ENCODE measurements at places on chromosomes 6 and 20.
A peak's percentile ranks its signal among the peaks of the same experiment; 100 is the strongest.

DNA sequence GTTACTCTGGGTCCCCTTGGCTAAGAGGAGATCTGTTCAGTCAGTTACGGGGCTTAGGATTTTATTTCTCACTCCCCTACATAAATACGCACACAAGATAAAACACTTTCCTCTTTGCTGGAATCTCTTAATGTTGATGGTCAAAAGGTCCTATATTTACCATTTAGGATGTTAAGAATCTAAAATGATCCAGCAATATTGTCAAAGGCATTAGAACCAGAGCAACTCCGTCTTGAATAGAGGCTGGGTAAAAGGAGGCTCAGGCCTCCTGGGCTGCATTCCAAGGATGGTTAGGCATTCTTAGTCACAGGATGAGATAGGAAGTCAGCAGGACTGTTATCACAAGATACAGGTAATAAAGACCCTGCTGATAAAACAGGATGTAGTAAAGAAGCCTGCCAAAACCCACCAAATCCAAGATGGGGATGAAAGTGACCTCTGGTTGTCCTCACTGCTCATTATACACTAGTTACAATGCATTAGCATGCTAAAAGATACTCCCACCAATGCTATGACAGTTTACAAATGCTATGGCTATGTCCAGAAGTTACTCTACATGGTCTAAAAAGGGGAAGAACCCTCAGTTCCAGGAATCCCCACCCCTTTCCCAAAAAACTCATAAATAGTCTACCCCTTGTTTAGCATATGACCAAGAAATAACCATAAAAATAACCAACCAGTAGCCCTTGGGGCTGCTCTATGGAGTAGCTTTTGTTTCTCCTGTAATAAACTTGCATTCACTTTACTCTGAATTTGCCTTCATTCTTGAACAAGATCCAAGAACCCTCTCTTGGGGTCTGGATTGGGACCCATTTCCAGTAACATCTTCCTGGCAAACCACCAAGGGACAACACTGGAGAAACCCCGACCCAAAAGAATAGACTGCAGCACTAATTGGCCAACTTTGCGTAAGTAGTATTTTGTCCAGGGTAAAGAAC is 107.5 kb downstream of the DTNBP1 start:
- DNase-seq, result peak; percentile 42

DNA sequence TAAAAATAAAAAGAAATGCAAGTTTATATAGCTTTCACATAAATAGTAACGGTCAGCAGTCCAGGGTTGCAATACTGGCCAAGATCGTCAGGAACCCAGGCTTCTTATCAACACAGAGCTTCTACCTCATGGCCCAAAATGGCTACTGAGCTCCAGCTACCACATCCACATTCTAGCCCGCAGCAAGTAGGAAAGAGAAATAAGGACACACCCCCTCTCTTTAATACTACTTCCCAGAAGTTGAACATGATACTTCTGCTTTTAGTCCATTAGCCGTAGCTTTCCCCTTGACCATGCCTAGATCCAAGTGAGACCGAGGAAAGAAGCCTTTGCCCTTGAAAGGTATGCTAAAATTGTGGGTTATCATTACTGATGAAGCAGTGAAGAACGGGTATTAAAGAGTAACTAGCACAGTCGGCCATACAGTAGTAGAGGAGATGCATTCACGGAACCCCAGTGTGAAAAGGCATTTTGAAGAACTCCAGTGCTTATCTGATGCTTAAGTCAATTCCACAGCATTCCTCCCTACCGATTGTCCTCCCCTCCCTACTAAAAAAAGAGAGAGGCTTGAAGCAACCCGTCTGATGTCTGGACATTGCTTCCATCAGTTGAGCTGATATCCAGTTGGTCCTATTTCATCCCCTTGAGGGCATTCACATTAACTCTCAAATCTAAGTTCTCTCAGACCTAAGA is 226.9 kb upstream of the RREB1 start:
- DNase-seq, result peak; percentile 68

DNA sequence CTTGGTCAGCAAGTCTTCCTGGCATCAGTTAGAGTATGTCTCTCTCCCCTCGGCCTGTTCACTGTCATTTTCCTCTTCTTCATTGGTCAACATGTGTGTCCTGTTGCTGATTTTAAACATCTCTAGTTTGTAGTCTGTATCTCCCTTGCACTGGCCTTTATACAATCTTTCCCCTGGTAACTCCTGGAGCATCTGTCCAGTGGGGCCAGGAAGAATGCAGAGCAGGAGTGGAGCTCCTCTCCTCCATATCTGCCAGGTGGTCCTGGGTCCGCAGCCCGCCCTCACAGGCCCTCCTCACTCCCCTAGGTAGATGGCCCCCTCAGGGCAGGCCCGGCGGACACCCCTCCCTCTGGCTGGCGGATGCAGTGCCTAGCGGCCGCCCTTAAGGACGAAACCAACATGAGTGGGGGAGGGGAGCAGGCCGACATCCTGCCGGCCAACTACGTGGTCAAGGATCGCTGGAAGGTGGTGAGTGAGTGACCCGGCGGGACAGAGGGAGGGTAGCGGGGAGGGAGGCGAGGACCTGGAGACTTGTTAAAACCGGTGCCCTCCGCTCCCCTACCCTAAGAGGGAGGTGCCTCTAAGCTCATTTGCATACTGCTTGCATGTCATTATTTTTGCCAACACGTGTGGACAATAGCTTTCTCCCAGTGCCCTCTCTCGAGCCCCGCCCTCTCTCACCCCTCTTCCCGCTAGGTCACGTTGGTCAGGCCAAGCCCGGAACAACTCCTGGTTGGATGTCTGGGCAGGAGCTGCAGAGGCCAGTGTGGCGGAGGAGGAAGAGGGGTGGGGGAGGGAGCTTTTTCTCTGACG is 3.2 kb downstream of the TTBK1 start:
- DNase-seq, result peak; percentile 22

DNA sequence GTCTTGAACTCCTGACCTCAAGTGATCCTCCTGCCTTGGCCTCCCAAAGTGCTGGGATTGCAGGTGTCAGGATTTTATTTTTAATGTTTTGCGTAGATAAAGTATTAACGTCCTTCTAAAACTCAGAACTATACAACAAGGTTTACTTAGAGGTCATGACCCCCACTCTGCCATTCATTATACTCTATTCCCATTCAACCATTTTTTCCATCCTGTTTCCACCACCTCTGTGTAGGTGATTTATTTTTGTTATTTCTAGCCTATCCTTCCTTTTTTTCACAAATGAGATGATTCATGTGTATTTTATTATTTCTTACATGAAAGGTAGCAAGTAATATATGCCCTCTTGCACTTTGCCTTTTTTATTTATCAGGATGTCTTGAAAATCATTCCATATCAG is 138.1 kb downstream of the FARS2 start:
- no peak for DNase-seq

GRCh38 chr6:47278545-47278944 is 31.2 kb downstream of the TNFRSF21 start:
- DNase-seq, result peak; percentile 30

DNA sequence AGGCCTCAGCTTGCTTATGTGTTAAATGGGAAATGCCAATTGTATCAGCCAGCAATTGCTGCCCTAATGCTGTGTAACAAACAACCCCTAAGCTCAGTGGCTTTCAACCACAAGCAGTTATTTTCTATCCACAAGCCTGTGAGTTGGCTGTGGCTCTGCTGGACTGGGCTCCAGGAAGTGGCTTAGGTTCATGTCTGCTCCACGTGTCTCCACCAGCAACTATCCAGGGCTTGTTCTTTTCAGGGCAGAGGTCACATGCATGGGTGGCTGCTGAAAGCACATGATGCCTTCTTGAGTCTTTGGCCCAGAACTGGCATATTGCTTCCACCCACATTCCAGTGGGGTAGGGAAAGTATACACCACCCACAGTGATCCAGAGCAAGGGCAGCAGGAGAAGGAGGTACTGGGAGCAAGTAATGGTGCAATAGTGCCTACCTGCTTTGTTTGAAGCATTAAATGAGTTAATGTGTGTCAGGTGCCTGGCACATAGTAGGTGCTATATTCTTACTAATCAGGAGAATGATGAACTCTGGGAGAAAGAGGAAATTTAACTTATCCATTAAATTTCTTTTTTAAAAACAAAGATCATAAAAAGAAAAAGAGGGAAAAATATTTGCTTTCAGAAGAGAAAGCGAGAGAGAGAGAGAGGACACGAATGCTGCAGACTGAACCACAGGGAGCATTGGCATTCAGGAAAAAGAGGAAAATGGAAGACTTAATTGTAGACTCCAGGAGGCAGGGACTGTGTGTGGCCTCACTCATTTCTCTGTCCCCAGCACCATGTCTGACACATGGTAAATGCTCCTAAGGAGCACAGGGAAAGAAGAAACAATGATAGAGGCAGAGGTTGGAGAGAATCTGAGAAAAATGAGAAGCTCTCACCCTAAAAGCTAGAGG is 25.2 kb upstream of the RNF24 start:
- no peak for DNase-seq

DNA sequence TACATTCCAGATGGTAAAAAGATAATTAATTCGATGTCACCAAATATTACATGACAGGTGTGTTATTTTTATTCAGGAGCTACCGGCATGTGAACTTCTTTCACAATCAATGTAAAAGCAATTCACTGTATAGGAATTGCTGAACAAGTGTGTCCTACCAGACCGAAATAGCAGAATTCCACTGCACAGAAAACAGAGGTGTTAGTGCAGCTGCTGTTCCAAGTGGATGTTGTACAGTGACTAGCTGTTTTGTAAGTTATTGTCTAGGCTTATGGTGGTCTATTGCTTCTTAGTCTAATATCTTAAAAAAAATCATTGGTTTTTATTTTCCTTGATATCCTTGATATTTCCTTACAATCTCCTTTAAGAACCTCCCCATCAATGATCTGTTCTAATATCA is 107.4 kb downstream of the COL19A1 start:
- no peak for DNase-seq

DNA sequence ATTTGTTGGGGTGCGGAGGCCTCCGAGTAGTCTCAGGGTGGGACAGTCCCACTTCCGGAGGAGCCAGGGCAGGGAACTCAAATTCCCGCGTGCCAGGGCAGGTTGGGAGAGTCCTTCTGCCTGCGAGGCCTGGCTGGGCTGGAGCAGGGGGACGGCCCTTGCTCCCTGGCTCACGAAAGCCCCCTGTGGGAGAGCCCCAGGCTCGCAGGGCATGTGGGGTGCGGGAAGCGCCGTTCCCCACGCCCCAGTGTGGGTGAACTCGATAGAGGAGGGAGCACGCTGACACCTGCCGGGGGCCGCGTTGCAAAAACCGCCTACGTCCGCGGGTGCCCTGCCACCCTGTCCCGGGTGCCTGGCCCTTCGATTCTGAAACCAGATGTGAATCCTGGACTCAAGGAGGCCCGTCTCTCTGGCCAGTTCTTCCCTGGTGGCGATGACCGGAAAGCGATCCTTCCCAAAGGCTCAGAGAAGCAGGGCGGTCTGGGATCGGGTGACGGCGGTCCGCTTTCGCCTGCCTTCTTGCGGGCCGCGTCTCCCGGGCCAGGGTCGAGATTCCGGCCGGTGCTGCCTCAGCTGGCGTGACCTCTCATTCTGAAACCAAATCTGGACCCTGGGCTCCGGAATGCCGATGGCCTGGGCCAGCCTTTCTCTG is 1846.5 kb upstream of the DEFB115 start:
- DNase-seq, result no peak

DNA sequence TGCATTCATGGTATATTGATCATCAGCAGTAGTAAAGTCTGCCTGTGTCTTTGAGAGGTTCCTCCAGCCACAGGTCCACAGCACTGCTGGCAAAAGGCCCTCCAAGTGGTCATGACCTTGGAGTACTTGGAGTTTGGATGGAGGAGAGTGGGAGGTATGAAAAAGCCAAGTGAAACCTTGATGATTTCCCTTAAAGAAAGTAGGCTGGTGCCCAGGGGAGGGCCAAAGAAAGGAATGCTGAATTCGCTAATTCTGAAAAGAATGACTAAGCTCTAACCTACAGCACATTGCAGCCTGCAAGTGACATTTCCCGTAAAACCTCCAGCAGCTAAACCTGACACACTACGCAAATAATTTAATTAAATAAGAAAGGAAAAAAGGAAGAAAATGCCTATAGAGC is 223.4 kb upstream of the TAB2 start:
- DNase-seq, result peak; percentile 21

DNA sequence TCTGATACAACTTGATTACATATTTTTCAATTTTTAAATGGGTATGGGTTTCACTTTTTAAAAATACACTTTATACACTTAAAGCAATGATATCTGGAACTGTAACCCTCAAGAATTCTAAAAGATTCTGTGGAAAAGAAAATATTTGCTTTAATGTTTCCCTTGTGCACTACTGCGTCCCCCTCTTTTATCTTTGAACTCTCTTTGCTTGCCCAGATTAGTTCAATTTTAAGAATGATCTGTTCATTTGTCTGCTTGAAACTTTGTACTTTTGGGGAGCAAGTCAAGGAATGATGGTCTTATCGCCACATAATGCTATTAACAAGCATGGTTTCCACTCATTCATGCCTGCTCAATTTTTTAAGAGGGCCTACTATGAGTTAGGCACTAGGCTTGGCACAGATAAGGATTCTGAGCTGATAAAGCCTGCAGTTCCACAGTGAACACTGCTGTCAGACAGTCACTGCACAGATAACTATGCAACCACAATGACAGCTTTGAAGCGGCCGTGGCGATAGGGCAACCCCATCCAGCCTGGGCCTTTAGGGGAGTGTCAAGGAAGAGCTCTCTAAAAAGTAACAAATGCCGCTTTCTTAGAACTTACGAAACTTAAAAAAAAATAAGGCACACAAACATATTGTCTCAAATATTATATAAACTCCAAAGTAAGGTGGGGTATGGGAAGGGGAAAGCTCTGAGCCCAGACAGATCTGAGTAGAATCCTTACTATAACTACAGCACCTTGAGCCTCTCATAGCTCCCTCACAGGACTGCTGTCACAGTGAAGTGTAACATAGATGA is 29.7 kb downstream of the FYN start:
- DNase-seq, result no peak

- DNase-seq, result peak; percentile 46
Measured at GRCh38 chr6:142887517-142887916, 57.5 kb downstream of the HIVEP2 start.

- DNase-seq, result no peak
Measured at GRCh38 chr20:16709017-16709416, 20.8 kb upstream of the SNRPB2 start.

DNA sequence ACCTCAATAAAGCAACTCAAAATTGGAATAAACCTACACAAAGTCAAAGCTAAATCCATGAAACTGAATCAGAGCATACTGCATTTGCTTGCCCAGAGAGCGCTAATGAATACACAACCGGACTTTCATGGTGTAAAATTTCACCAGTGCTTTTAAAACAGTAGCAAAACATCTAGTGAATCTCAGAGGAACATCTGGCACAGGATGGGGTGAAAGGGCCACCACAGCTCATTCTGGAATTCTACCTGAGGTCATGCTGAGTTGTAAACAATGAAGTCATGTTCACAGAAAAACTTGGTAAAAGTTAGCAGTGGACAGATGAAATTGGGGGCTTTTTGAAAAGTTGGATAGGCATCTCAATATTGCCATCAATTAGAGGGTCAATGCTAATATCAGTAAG is 125.6 kb upstream of the STXBP5 start:
- no peak for DNase-seq

GRCh38 chr6:112466373-112467151 is 119.4 kb downstream of the RFPL4B start:
- DNase-seq, result no peak

Measured in inflammatory macrophage treated with lipopolysaccharide for 4 hours (primary cell).